ENCODE measurements at places on chromosomes 5 and 9.

GRCh38 chr5:159416438-159416837 lies 86.2 kb upstream of the IL12B start:
- DNase-seq: no peak

GRCh38 chr5:137478043-137478442 lies 21.1 kb downstream of the SPOCK1 start:
- DNase-seq: no peak

- no peak for DNase-seq
Measured at GRCh38 chr9:4530375-4530774, 40.1 kb downstream of the SLC1A1 start.

- no peak for DNase-seq
Measured at GRCh38 chr5:168947212-168947868, 353.6 kb downstream of the SLIT3 start.

DNA sequence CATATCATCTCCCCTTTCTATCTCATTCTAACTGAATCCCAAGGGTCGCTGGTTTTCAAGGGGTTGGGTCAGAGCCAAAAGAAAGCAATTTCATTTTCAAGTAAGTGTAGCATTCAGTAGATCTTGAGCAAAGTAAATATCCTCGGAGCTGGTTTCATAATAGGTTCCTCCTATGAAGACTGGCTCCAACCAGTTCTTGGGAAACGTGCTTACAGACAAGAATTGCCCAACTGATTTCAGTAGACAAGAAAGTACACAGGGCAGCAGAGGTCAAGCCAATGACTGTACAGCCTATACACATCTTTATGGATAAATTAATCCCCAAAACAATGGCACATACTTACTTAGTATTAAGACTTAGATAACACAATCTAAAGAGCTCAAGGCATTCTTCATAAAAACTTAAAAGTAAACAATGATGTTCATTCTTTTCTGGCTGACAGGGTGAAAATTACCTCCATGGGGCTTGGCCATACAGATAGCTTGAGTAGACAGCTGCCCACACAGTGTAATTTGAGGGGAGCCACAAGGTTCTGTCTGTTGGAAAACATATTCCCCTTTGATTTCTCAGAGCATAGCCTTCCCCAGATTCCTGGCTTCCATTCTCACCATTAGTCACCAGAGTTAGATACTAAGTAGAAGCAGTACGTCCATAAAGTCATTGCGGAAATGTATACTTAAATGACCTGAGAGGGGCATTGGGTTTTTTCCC lies 163.9 kb downstream of the ARRDC3 start:
- DNase-seq: no peak

DNA sequence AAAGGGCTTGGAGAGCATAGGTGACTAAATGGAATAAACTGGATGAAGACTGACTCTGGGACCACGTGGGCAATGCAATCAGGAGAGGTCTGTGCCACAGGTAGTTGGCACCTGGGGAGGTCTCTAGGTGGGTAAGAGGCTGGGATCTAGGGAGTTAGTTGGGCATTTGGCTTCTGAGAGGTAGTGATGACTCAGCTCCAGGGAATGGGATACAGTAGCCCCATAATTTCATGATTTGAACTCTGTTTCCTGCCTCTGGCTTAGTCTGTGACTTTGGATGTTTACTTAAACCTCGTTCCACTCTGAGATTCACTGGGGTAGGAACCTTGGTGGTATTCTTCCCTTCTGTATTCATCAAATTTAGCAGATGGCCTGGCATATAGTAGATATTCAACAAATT lies 240.8 kb downstream of the KIF4B start:
- no peak for DNase-seq

GRCh38 chr9:20473515-20474013 lies 148.7 kb downstream of the MLLT3 start:
- no peak for DNase-seq

Data from esophagus squamous epithelium (tissue), 5 donors.